ENCODE measurements at places on chromosomes 3 and 15.

DNA sequence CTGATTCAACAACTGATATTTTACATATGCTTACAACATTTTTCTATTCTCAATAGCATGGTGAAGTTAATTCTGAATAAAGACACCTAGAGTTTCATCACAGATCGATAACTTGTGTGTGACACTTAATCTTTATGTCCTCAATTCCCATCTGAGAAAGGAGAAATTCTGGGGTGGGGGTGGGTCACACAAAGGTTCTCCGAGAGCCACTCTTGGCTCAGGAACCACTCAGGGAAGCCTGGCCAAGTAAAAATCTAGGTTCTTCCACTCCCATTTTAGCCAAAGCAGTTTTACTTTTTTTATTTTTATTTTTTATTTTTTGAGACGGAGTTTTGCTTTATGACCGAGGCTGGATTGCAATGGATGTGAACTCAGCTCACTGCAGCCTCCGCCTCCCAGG is 111.0 kb upstream of the TBL1XR1 start:
- no peak for DNase-seq

GRCh38 chr3:19644405-19644804 is 289.6 kb downstream of the EFHB start:
- no peak for DNase-seq

- DNase-seq = no peak
Measured at GRCh38 chr15:62844564-62845240, 197.8 kb upstream of the TPM1 start.

DNA sequence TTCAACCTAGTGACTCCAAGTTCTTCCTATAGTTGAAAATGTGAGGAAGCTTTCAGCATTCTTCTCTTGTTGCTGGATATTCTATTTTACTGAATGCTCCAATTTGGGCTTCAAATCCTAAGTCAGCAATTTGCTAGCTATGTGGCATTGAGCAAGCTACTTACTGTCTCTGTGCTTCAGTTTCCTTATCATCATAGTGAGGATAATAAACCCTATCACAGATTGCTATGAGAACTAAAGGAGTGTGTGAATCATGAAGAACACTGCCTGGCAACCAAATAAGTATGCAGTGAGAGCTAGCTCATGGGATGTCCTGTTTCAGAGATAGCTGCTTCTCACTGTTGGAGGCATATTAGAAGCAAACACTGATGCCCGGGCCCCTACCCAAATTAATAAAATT is 163.8 kb upstream of the CDIN1 start:
- DNase-seq = no peak

Data from activated naive CD4-positive, alpha-beta T cell (primary cell).